Type B pancreatic cell (in vitro differentiated cells): ENCODE measurements at places on chromosomes 2 and 18. TPM values are rescaled to one million over a fixed set of nuclear protein-coding genes. Genes with fewer than 3 reads are reported as not detected.

- H3K36me3 ChIP-seq = no peaks in the 10 kb centered on the region
- H3K4me1 ChIP-seq = no peaks in the 10 kb centered on the region
- H3K27me3 ChIP-seq = no peaks in the 10 kb centered on the region
- no peak overlapping the region for H3K27ac ChIP-seq
- DNase-seq = no peak
Observed at GRCh38 chr2:150535176-150535575, 47.7 kb upstream of the RND3 start.

DNA sequence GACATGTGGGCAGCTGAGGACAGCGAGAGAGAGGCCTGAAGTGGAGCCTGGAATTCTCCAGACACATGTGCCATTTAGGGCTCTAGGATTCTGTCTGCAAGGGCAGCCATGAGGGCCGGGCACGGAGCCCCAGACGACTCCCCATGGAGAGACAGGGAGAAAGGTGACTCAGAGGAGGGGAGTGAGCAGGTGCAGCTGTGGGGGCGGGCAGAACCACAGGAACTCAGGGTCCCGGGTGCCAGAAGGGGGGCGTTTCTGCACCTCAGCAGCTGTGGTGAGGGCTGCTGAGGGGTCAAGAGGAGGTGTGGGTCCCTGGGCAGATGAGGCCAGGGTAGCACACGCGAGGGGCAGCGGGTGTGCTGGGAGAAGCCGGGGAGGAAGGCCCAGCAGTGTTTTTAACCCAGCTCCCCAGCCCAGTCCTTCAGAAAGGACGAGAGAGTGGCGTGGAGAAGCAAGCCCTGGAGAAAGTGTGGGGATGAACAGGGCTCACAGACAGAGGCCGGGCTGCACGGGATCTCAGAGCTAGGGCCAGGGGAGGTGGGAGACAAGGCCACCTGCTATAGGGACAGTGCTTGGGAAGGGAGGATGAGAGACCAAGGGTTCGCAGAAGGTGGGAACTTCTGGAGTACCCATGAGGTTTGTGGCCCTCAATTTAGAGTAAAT, 7.6 kb downstream of the GPR17 start:
- peaks cover 9% of the 10 kb centered on the region for H3K4me1 ChIP-seq
- H3K27ac ChIP-seq = no peak overlapping the region
- no peaks in the 10 kb centered on the region for H3K36me3 ChIP-seq
- H3K27me3 ChIP-seq = peaks cover 3% of the 10 kb centered on the region
- H3K4me3 ChIP-seq = no peak overlapping the region

RALB gene
- 40.4 and 48.1 TPM in 2 replicates for total RNA-seq

GRCh38 chr18:48615566-48616401, 77.0 kb downstream of the CTIF start:
- H3K36me3 ChIP-seq = peaks cover 7% of the 10 kb centered on the region
- no peak overlapping the region for H3K4me3 ChIP-seq
- H3K27me3 ChIP-seq = no peaks in the 10 kb centered on the region
- no peak overlapping the region for H3K27ac ChIP-seq
- no peak for DNase-seq

- H3K4me1 ChIP-seq = peaks cover 11% of the 10 kb centered on the region
- H3K4me3 ChIP-seq = no peak overlapping the region
- no peak for DNase-seq
- no peaks in the 10 kb centered on the region for H3K36me3 ChIP-seq
- no peak overlapping the region for H3K27ac ChIP-seq
Observed at GRCh38 chr2:216572582-216573578, 60.3 kb upstream of the IGFBP2 start.

- no peak overlapping the region for H3K4me3 ChIP-seq
- H3K27me3 ChIP-seq = peaks cover 10% of the 10 kb centered on the region
- DNase-seq = no peak
- no peak overlapping the region for H3K27ac ChIP-seq
Observed at GRCh38 chr2:159916511-159916910, 118.5 kb upstream of the CD302 start.

ABCG8 gene
- 0.31 TPM in 1 of 2 replicates, not detected in the other for total RNA-seq

BOLL gene
- not detected in 2 replicates for total RNA-seq

DNAH7 gene
- 1.4 and 7.5 TPM in 2 replicates for total RNA-seq

- DNase-seq = no peak
- no peaks in the 10 kb centered on the region for H3K36me3 ChIP-seq
- no peaks in the 10 kb centered on the region for H3K27me3 ChIP-seq
- H3K4me3 ChIP-seq = no peak overlapping the region
- H3K27ac ChIP-seq = no peak overlapping the region
- no peaks in the 10 kb centered on the region for H3K4me1 ChIP-seq
Observed at GRCh38 chr2:165161510-165161909, 42.3 kb downstream of the SCN3A start.

GRCh38 chr2:64453770-64454385, at the start of gene LGALSL:
Gene LGALSL, plus strand, starts transcription at chr2:64454162. Its CDS starts 384 bp downstream, at chr2:64454546.
- peaks cover 17% of the 10 kb centered on the region for H3K4me1 ChIP-seq
- DNase-seq = peak; percentile 79
- H3K36me3 ChIP-seq = peaks cover 22% of the 10 kb centered on the region

- no peak for DNase-seq
- no peak overlapping the region for H3K27ac ChIP-seq
- no peaks in the 10 kb centered on the region for H3K36me3 ChIP-seq
- peaks cover 45% of the 10 kb centered on the region for H3K4me1 ChIP-seq
- no peak overlapping the region for H3K4me3 ChIP-seq
- H3K27me3 ChIP-seq = no peaks in the 10 kb centered on the region
Observed at GRCh38 chr2:109317471-109318095, 188.6 kb downstream of the SH3RF3 start.

C1GALT1C1L gene
- total RNA-seq = 0.24 TPM in 1 of 2 replicates, not detected in the other

HOXD12 gene
- not detected in 2 replicates for total RNA-seq

- no peak overlapping the region for H3K27ac ChIP-seq
- H3K36me3 ChIP-seq = no peaks in the 10 kb centered on the region
- no peak for DNase-seq
- no peaks in the 10 kb centered on the region for H3K4me1 ChIP-seq
- H3K27me3 ChIP-seq = no peaks in the 10 kb centered on the region
- H3K4me3 ChIP-seq = no peak overlapping the region
Observed at GRCh38 chr2:25903216-25903776, 25.0 kb upstream of the ASXL2 start.

CDH20 gene
- total RNA-seq = 0.86 and 1.6 TPM in 2 replicates

ST6GAL2 gene
- 1.8 and 18.7 TPM in 2 replicates for total RNA-seq

FER1L5 gene
- 0.75 TPM in 1 of 2 replicates, not detected in the other for total RNA-seq

DNA sequence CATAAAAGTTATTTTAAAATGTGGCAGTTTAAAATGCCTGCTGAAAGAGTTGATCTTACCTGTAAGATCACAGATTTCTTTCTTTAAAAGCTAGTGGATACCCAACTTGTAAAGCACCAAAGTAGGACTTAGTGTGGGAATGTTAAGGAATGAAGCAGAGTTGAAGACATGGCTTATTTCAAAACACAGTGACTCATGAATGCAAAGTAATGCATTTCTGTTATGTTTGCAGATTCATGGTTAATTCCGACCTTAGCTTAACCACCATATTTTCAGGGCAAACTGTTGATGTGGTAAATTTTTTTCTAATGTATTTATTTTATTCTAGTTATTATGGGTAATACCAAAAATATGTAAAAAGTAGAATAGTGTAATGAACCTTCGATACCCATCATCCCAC, 206.8 kb upstream of the FOSL2 start:
- H3K36me3 ChIP-seq = no peaks in the 10 kb centered on the region
- no peaks in the 10 kb centered on the region for H3K4me1 ChIP-seq
- no peaks in the 10 kb centered on the region for H3K27me3 ChIP-seq
- H3K4me3 ChIP-seq = no peak overlapping the region
- H3K27ac ChIP-seq = peak overlapping the region; percentile 25

DNA sequence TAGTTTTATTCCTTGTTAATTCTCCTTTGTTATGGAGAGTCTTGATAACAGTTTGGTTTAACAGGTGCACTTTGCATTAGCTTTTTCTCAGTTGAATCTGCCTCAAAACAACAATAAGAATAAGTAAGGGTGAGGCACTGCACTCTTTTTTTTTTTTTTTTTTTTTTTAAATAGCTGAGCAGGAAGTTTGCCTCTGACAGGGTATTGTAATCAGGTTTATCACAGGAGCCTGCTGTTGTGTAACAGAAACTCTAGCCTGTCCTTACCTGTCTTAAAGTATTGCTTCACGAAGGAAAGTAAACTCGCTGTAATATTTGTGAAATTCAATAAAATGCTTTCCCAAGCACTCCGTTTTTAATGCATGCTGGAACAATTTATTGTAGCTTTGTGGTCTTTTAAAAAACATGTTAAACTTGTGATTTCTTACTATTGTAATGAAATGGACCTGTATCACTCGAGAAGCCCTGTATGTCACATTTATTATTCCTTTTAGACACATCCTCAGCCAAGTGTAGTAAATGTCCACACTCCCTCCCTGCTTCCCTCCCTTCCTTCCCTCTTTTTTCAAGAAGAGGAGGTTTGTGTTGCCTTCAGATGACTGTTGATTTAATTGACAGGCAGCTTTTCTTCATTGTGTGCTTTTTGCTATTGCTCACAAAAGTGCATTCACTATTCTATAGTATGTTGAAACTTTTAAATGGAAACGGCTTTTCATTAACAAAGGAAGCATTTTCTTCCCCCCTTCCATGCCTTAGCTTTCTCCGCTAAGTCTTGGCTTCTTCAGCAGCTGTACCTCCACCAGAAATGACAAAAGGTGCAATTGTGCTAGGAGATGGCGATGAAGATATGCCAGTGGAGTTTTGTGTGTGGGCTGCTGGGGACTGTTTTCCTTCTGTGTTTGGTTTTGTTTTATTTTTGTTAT, 52.7 kb downstream of the TAF1B start:
- no peak for DNase-seq
- H3K36me3 ChIP-seq = peaks cover 9% of the 10 kb centered on the region
- no peaks in the 10 kb centered on the region for H3K27me3 ChIP-seq
- peaks cover 32% of the 10 kb centered on the region for H3K4me1 ChIP-seq
- peak overlapping the region; percentile 78 for H3K4me3 ChIP-seq
- peak overlapping the region; percentile 99 for H3K27ac ChIP-seq

- H3K27ac ChIP-seq = no peak overlapping the region
- no peak overlapping the region for H3K4me3 ChIP-seq
- no peaks in the 10 kb centered on the region for H3K36me3 ChIP-seq
- peaks cover 4% of the 10 kb centered on the region for H3K4me1 ChIP-seq
Observed at GRCh38 chr2:233117811-233118647, 57.9 kb downstream of the INPP5D start.

FARSB gene
- total RNA-seq = 17.3 and 24.0 TPM in 2 replicates
